Naive thymus-derived CD4-positive, alpha-beta T cell (primary cell): ENCODE measurements at places on chromosomes 3 and 15. TPM values are rescaled to one million over a fixed set of nuclear protein-coding genes. Genes with fewer than 3 reads are reported as not detected.
A peak's percentile ranks its signal among the peaks of the same experiment; 100 is the strongest.

Gene SPTBN5
- total RNA-seq = 2.4 TPM

DNA sequence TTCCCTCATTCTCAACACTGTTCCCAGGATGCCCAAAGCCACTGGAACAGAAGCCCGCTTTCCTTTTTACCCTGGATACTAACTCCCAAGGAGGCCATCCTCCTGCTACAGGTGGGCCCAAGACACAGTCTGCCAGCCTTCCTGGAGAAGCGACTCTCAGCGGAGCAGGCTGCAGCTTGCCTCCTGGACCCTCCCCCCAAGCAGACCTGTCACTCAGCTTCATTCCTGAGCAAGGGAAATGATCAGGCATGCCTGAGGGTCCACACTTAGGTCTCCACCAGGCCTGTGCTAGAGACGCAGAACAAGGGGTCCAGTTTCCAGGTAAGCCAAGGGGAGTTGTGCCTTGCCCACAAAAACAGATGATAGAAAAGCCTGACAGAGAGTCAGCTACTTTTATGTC is 62.8 kb downstream of the SLCO2A1 start:
- no peak overlapping the region for H3K4me3 ChIP-seq
- no peaks in the 10 kb centered on the region for H3K27me3 ChIP-seq
- no peaks in the 10 kb centered on the region for H3K4me1 ChIP-seq
- H3K36me3 ChIP-seq = no peaks in the 10 kb centered on the region

- no peak overlapping the region for H3K27ac ChIP-seq
- H3K36me3 ChIP-seq = peaks cover 25% of the 10 kb centered on the region
- peaks cover 25% of the 10 kb centered on the region for H3K4me1 ChIP-seq
- H3K4me3 ChIP-seq = no peak overlapping the region
- H3K27me3 ChIP-seq = no peaks in the 10 kb centered on the region
These were observed 16.6 kb downstream of the LYSMD4 start for GRCh38 chr15:99716540-99717095.

DNA sequence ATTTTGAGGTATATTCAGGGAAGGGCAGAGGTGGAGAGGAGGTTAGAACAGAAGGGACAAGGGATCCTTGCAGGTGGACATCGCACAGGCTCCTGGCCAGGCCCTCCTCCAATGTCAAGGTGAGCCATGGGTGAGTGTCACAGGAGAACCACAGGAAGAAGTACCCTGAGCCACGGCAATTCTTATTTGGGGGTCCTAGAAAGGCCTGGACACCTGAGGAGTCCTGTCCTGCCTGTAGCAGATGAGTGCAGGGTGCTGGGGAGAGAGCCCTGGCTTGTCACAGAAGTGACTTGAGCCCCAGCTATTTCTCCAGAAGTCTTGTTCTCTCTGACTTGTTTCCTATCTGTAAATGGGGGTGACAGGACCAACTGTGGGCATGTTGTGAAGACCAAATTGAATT is 4.3 kb downstream of the SLC6A20 start:
- no peaks in the 10 kb centered on the region for H3K36me3 ChIP-seq
- H3K27ac ChIP-seq = no peak overlapping the region
- peaks cover 5% of the 10 kb centered on the region for H3K27me3 ChIP-seq

GRCh38 chr3:53705024-53705745 is 141.0 kb downstream of the CHDH start:
- H3K27ac ChIP-seq = no peak overlapping the region
- no peaks in the 10 kb centered on the region for H3K36me3 ChIP-seq
- no peak for DNase-seq

DNA sequence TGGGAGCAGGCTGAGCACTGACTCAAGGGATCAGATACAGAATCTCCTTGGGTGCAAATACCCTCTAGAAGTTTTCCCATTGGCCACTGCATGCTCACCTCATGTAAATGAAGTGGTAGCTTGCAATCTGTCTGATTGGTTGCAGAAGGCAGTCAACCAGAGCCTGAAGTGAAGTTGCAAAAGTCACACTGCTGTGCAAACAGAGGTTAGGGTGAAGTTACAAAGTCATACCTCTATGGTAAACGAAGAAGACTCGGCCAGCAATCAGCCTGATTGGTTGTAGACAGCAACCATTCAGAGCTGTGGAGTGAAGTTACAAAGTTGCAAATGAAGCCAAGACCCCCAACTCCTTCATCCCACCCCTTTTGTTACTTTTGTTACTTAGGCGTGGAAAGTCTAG is 27.1 kb downstream of the STARD9 start:
- H3K27me3 ChIP-seq = no peaks in the 10 kb centered on the region
- H3K36me3 ChIP-seq = no peaks in the 10 kb centered on the region
- no peak overlapping the region for H3K27ac ChIP-seq
- DNase-seq = no peak
- peaks cover under 1% of the 10 kb centered on the region for H3K4me1 ChIP-seq

DNA sequence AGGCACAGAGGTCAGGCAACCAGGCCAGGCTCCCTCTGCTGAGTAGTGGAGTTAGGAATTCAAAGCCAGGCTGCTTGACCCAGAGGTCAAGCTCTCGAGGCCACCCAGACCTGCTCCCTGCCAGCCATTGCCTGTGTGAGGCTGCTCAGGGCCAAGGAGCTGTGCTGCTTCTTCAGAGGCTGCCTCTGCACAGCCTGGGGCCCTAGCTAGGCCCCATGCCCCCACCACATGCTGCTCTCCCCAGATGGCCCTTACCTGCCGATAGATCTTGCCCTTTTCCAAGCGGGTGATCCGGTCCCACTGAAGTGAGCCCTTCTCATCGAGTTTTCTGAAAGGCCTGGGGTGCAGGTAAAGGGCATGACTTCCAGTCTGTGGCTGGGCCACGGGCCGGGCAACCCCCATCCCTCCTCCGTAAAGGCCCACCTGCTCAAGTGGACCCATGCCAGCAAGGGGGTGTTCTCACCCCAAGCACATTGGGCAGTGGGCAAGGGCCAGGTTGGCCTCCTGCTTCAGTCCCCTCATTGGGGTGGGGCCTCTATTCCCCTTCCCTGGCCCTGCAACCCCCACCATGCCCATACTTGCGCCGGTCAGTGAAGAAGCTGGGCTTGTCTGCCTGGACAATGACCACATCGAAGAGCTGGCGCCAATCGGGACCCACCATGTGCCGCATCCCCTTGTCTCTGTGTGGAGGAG is 6.5 kb downstream of the NT5DC2 start:
- no peak overlapping the region for H3K27ac ChIP-seq
- H3K27me3 ChIP-seq = no peaks in the 10 kb centered on the region
- H3K4me1 ChIP-seq = no peaks in the 10 kb centered on the region
- H3K36me3 ChIP-seq = no peaks in the 10 kb centered on the region
- no peak overlapping the region for H3K4me3 ChIP-seq

DNA sequence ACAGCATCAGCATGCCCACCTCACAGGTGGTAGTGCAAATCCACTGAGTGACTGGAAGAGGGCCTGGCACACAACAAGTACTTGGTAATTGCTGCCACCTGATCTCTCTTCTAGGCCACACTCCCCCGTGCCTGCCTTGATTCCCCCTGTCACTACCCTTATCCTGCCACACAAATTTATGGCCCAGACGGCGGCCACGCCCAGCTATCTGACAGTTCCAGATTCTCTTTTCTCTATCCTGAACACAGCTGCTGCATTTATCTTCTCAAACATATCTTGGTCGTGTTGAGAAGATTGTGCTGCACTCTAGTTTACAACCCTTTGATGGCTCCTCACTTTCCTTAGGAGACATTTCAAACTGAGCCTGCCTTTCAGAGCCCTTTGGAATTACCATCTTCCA is 585.2 kb downstream of the NTRK3 start:
- H3K36me3 ChIP-seq = no peaks in the 10 kb centered on the region
- no peak overlapping the region for H3K27ac ChIP-seq
- H3K4me1 ChIP-seq = no peaks in the 10 kb centered on the region
- no peaks in the 10 kb centered on the region for H3K27me3 ChIP-seq

- DNase-seq = no peak
- H3K27ac ChIP-seq = no peak overlapping the region
- no peaks in the 10 kb centered on the region for H3K4me1 ChIP-seq
- no peaks in the 10 kb centered on the region for H3K27me3 ChIP-seq
- H3K4me3 ChIP-seq = no peak overlapping the region
- peaks cover 5% of the 10 kb centered on the region for H3K36me3 ChIP-seq
These were observed 34.2 kb upstream of the CSPG5 start for GRCh38 chr3:47612879-47613278.

DNA sequence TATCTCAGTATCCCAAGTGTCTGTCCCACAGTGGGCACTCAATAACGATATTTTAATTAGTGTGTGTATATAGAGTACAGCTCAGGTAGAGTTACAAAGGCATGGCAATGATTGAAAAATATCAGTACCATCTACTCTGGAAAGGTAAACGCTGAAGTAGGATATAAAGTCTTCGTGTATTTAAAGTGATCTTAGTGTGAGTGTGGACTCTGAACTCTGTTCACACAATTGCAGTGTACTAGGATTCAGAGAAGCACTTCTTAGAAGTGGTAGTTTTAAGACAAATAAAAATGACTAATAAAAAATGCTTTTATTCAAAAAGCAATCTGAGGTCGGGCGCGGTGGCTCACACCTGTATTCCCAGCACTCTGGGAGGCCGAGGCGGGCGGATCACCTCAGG is 62.9 kb upstream of the RAP2B start:
- H3K4me3 ChIP-seq = no peak overlapping the region
- no peak for DNase-seq
- no peaks in the 10 kb centered on the region for H3K27me3 ChIP-seq
- no peaks in the 10 kb centered on the region for H3K36me3 ChIP-seq

Gene NMB
- 1.2 TPM for total RNA-seq

Gene SERINC4
- total RNA-seq = 0.13 TPM

DNA sequence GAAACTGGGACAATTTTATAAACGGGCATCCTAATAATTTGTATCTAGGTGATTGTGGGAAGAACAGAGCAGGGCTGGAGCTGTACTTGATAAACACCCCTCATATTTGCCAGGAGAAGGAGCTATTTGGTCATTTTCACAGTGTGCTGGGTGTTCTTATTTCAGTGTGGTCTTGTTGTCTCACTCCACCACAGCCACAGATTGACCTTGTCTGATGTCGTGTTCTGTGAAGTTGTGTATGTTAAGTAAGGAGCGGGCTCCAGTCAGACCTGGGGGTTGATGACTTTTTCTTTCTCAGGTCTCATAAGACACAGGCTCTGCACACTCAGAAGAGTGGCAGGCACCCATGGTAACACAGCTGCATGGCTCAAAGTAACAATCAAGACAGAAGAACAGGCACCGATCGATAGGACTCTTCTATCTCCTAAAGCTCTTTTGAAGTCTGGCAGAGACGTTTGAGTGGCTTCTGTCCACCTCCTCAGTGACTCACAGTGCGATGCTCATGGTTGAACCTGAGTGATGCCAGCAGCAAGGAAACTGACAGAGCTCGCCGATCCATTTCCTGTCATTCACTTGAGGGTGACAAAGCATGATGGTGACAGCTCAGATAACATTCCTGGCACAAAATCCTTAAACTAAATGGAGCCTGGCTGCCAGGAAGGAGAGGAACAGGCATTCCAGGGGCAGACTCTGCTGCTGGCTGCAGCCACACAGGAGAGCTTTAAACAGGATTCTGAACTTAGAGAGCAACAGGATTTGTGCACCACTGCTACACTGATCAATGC is 20.8 kb downstream of the DPH3 start:
- no peak overlapping the region for H3K27ac ChIP-seq
- no peak overlapping the region for H3K4me3 ChIP-seq
- no peaks in the 10 kb centered on the region for H3K36me3 ChIP-seq
- H3K4me1 ChIP-seq = no peaks in the 10 kb centered on the region
- H3K27me3 ChIP-seq = no peaks in the 10 kb centered on the region

GRCh38 chr3:116084999-116085791 is 360.1 kb downstream of the LSAMP start:
- H3K27ac ChIP-seq = no peak overlapping the region
- no peaks in the 10 kb centered on the region for H3K4me1 ChIP-seq
- H3K36me3 ChIP-seq = no peaks in the 10 kb centered on the region
- no peak overlapping the region for H3K4me3 ChIP-seq
- no peaks in the 10 kb centered on the region for H3K27me3 ChIP-seq

Gene CPOX
- 21.6 TPM for total RNA-seq

DNA sequence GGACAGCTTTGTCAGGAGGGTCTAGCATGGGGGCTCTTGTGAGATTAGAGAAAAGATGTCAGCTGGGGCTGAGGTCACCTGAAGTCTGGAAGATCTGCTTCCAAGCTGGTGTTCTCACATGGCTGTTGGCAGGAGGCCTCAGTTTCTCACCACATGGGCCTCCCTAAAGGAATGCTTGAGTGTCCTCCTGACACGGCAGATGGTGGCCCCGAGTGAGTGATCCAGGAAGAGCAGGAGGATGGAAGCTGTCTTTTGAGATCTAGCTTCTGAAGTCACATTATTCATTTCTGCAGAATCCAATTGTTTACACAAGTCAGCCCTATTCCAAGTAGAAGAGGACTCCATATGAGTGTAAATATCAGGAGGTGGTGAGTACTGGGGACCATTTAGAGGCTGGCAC is 344.0 kb upstream of the PROK2 start:
- no peak overlapping the region for H3K4me3 ChIP-seq
- H3K4me1 ChIP-seq = no peaks in the 10 kb centered on the region
- H3K27ac ChIP-seq = no peak overlapping the region
- no peaks in the 10 kb centered on the region for H3K27me3 ChIP-seq
- no peaks in the 10 kb centered on the region for H3K36me3 ChIP-seq

- H3K4me1 ChIP-seq = no peaks in the 10 kb centered on the region
- DNase-seq = no peak
- H3K4me3 ChIP-seq = no peak overlapping the region
- H3K27me3 ChIP-seq = no peaks in the 10 kb centered on the region
These were observed 108.3 kb downstream of the ZBTB20 start for GRCh38 chr3:115038817-115039216.

DNA sequence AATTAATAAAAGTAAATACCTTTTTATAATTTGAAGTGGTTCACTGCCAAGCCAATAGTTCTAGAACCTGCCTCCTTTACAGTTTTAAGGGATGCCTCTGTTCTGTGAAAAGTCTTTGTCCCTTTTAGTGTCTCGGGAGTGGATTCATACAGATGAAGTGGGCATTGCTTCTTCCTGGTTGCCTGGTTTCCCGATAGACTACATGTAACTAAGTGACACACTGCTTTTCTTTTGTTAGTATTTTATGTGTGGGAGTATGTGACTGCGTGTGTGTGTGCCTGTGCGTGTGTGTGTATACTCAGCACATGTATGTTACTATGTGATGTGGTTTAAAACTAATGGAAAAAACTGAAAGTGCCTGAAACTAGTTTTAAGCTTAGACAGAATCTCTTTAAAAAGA is 21.1 kb downstream of the PSMD6 start:
- H3K27ac ChIP-seq = no peak overlapping the region
- peaks cover 29% of the 10 kb centered on the region for H3K36me3 ChIP-seq
- no peak for DNase-seq
- H3K27me3 ChIP-seq = no peaks in the 10 kb centered on the region

GRCh38 chr15:100849021-100849854 is 30.4 kb upstream of the ALDH1A3 start:
- DNase-seq = peak; percentile 67
- H3K4me1 ChIP-seq = no peaks in the 10 kb centered on the region
- H3K36me3 ChIP-seq = no peaks in the 10 kb centered on the region
- peak overlapping the region; percentile 36 for H3K4me3 ChIP-seq

DNA sequence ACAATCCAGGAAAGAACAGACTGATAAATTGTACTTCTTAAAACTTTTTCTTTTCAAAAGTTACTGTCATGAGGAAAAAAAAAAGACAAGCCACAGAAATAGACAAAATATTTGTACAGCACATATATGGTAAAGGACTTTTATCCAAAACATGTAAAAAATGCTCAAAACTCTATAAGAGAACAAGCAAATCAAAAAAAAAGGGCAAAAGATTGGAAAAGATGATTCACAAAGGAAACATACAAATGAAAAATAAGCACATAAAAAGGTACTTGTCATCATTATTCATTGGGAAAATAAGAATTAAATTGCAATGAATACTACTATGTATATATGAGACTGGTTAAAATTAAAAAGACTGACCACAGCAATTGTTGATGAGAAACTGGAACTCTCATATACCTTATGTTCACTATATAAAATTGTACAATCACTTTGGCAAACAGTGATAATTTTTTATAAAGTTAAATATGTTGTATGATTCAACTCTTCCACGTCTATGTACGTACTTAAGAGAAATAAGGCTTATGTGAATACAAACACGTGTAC is 39.7 kb downstream of the DIPK2A start:
- DNase-seq = no peak
- H3K27me3 ChIP-seq = no peaks in the 10 kb centered on the region
- H3K4me1 ChIP-seq = no peaks in the 10 kb centered on the region
- H3K4me3 ChIP-seq = no peak overlapping the region
- no peaks in the 10 kb centered on the region for H3K36me3 ChIP-seq
